Brain (organoid and tissue), 16 donors: ENCODE measurements at places on chromosomes 7 and 10.

DNA sequence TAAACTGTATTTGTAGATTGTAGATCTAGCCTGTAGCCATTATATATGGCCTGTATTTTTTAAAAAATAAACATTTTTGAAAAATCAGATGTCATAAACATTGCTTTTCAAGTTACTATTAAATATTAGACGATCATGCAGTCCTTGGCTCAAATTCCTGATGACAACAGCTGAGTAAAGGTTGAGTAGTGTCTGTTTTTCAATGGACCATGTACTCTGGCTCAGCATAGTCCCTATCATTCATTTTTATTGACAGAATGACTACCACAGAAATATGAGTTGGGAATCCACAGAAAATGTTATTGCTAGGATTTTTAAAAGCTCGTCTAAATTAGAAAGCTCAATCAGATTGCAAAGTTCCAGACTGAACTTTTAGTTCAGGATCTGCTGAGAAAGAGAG is 145.4 kb downstream of the SORCS1 start:
- DNase-seq, result no peak

DNA sequence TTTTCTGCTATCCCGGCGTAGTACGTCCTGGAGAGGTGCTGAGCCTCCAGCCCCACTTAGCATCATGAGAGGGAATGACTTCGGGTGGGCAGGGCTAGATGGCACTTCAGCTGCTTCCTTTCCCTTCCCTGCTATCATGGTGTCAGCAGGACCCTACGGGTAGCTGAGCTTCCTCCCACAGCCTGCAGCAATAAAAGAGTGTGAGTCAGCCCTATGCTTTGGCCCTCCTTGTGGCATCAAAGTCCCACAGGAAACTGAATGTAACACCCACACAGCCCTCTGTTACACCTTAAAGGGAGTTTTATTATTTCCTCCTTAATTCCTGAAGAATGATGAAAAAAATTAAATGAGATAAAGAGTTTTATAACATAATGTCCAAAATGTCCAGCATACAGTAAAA is 458.1 kb downstream of the RPS24 start:
- no peak for DNase-seq

DNA sequence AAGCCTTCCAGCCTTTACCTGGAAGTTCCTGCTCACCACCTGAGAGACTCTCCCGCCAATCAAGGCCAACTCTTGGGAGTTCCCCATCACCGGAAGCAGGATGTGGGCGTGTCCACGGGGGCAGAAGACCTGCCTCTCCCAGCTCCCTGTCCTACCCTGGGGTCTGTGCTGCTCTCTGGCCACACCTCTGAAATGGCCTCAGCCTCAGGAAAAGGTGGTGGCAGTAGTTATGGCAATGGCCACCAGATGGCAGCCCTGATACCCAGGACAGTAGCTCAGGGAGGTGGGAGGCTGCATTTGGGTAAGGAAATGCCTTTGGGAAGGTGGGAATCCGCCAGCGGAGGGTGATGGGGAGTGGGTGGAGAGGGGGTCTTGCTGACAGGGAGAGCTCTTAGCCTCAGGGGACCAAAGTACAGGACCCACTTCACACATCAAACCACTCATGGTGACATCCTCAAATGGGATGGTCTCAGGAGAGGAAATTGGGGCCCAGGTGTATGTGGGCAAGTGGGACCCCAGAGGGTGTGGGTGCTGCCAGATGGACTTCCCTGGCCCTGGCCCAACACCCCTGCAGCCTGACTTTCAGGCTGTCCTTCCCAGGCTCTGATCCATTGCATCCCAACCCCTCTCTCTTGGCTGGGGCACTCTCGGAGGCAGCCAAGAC is 33.9 kb downstream of the KAZALD1 start:
- peak; percentile 79 for DNase-seq

GRCh38 chr7:155791214-155791737 is 21.0 kb downstream of the SHH start:
- DNase-seq, result no peak

- DNase-seq, result peak; percentile 82
Observed at GRCh38 chr10:51092402-51092801, 18.1 kb downstream of the PRKG1 start.

DNA sequence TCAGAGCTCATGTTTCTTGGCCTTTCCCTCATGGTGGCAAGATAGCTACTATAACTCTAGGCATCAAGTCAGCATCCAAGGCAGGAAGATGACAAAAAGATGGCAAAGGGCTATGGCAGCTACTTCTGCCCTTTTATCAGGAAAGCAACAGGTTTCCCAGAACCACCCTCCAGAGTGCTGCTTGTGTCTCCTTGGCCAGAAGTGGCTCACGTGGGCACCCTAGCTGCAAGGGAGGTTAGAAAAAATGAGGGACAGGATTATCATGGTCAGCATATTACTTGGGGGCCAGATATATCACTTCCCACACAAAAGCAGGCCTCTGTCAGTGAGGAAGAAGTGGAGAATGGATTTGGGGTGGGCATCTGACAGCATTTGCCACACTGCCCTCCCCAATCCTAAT is 24.3 kb upstream of the C10orf105 start:
- no peak for DNase-seq

GRCh38 chr7:157477550-157478212 is 140.9 kb downstream of the DNAJB6 start:
- DNase-seq, result no peak

GRCh38 chr7:36898186-36898585 is 173.9 kb upstream of the AOAH start:
- no peak for DNase-seq

DNA sequence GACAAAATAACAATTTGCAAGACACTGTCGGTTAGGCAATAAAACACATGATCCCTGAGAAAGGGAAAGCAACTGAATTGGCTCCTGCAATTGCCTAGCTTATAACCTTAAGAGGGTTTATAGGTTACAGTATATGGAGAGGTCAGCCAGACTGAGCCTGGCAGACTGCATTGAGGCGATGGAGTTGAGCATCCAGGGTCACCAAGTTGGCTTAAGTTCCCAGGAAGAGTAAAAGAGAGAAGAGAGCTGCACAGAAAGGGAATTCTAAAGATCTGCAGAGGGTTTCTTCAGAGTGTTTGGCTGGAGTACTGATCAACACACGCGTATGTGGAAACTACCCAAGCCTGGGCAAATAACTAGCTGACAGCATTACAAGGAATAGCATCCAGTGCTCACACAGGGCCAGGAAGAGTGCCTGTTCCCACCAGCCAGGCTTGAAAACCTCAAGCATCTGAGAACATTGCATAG is 11.2 kb downstream of the ANKMY2 start:
- peak; percentile 72 for DNase-seq

GRCh38 chr10:68598978-68599770 is 39.0 kb downstream of the TET1 start:
- DNase-seq, result peak; percentile 69

- DNase-seq, result no peak
Observed at GRCh38 chr7:25485026-25485425, 256.7 kb upstream of the NPVF start.

- no peak for DNase-seq
Observed at GRCh38 chr10:44183667-44184632, 200.9 kb downstream of the CXCL12 start.
